ENCODE measurements at places on chromosomes 7 and 10. TPM values are rescaled to one million over a fixed set of nuclear protein-coding genes. Genes with fewer than 3 reads are reported as not detected.

Gene ZNF746
- 15.5 TPM for total RNA-seq

Gene MRLN
- total RNA-seq = not detected

Gene CAV2
- not detected for total RNA-seq

Gene NANOS1
- total RNA-seq = 0.14 TPM

Gene SYT15B
- total RNA-seq = not detected

Gene SPDYE1
- total RNA-seq = not detected

- no peak for DNase-seq
Measured at GRCh38 chr10:32684291-32684690, 238.4 kb downstream of the CCDC7 start.

DNA sequence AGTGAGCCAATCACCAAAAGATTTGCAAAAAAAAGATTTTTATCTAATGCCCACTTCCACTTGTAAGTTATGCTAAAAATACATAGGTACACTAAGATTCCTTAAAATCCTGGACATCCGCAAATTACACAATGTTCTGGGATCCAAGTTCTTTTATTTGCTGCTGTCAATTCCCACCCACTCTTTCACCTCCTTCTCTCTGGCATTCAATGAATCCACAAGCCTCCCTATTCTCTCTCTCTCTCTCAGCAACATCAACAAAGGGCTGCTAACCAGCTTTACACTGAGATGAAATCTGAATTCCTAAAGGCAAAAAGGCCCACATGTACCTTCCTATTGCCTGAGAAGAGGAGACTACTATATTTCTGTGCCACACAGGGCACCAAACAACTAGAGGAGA, 99.9 kb downstream of the ARMH3 start:
- no peak for DNase-seq

DNA sequence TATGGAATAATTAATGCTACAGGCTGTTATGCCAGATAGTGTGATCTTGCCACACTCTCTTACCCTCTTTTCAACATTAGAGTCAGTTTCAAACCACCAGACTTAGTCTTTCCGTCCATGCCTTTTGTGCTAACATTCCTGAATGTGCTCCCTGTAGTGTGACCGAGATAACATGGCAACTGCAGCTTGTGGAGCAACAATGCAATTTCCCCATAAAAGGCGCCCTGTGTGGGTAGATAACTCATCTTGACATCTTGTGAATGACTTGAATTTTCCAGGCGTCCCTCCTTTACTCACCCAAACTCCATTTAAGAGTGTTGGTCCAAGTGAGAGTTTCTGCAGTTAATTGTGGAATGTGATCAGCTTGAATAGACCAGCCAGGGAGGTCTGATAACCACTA, 99.6 kb downstream of the DNAH11 start:
- no peak for DNase-seq

GRCh38 chr7:50851891-50852290, 69.2 kb upstream of the GRB10 start:
- DNase-seq = no peak

Data from activated naive CD4-positive, alpha-beta T cell treated with anti-CD3 and anti-CD28 coated beads, Interleukin-2, amount 50 U/mL, for 72 hours (primary cell).